Left ventricle myocardium inferior (tissue), 1 donor: ENCODE measurements at places on chromosomes 7 and 10. TPM values are rescaled to one million over a fixed set of nuclear protein-coding genes. Genes with fewer than 3 reads are reported as not detected.
A peak's percentile ranks its signal among the peaks of the same experiment; 100 is the strongest.

ZNF503 gene
- 5.9 TPM for total RNA-seq

PRXL2A gene
- 101 TPM for total RNA-seq

- no peak for DNase-seq
Measured at GRCh38 chr7:21256310-21256877, 171.5 kb upstream of the SP4 start.

DNA sequence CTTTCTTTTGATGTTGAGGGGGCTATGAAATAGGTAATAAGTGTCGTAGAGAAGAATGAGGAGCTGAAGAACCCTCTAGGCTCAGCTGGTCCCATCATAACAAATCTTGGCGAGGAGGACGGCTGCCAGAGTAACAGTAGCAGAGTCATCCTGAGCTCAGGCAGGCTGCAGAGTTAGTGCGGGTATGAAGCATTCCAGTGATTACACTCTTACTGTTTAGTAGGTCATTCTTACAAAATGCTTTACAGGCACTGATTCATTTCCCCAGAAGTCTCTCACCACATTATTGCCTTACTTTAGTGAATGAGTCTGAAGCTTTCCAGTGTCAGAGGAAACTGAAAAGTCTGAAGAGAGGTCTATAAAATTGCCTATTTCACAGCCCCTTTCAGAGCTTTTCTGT, 43.9 kb upstream of the GPR158 start:
- no peak for DNase-seq

- DNase-seq = no peak
Measured at GRCh38 chr7:118974836-118975235, 750.3 kb downstream of the ANKRD7 start.

- no peak for DNase-seq
Measured at GRCh38 chr7:39069031-39069430, 91.3 kb downstream of the POU6F2 start.

DNA sequence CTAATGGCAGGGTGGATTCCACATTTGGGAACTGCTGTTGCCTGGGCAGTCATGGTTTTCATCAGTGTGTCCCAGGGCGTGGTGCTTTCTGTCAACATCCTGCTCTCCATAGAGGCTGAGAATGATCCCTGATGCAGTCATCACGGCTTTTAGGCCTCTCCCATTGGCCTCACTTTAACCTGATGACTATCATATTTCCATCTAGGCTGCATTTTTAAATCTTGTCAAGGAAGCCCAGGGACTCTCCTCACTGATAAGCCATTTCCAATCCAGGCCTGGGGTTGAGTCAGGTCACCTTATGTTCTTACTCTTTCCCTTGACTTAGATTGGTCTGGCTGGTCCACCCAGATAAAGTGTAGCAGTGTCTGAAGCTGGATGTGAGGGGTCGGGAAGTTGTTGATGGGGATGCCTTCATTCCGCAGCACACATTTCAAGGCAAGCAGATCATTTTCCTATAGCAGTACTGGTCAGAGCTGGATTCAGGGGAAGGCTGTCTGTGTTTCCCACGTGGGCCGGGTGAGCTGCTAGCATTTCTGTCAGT, 177.0 kb downstream of the AUTS2 start:
- peak; percentile 52 for DNase-seq

- DNase-seq = no peak
Measured at GRCh38 chr10:127852456-127852855, 40.3 kb downstream of the CLRN3 start.

DNA sequence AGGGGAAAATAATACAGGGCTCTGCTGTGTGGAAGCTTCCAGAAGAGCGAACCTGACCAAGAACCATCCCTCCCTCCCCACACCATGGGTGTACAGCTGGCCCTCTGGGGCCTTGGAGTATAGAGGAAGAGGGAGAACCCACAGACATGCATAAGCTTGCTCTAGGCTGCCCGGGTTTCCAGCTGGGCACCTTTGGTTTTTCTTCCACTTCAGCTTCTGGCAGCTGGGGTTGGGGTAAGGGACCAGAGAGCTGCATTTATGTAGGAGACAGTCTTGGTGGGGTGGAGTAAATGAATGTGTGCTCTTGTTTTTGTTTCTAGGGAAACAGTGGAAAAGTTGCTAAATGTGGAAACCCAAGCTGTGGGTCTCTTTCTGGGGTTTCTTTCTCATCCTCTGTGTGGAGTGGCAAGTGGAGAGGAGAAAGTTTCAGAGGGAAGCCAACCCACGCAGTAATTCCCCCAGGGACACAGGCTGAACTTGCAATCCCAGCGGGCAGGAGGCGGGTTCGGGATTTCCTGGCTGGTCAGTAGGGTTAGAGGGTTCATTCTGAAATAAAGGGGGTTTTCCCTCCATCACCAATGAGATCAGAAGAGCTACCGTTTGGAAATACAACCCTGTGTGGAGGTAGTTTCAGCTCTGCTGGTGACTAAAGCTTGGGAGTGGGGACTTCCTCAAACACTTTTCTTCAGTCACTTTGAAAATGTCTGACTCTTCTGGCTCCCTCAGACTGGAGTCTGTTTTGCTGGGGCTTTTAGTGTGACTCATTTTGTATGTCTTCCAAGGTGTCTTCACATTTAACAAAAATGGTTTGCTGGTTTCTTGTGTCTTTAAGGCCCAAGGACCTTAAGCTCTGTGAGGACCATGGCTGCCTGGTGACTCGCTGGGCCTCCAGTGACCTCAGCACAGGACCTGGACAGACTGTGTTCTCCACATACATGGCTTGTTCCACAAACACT, 22.2 kb upstream of the SRGN start:
- peak; percentile 55 for DNase-seq

DNA sequence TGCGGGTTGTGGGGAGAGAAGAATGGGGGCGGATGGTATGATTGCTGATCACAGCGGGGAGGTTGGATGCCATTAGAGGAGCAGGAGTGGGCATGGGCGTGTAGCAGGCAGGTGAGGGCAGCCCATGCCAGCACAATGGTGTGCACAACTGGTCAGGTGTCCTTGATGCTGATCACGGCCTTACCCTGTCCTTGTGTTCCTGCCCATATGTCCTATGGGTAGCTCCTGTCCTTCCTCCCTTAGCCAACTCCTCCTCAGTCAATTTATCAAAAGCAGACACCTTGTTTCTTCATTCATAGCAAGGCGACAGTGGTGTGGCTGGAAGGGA, 30.7 kb downstream of the WDR86 start:
- DNase-seq = no peak

DNA sequence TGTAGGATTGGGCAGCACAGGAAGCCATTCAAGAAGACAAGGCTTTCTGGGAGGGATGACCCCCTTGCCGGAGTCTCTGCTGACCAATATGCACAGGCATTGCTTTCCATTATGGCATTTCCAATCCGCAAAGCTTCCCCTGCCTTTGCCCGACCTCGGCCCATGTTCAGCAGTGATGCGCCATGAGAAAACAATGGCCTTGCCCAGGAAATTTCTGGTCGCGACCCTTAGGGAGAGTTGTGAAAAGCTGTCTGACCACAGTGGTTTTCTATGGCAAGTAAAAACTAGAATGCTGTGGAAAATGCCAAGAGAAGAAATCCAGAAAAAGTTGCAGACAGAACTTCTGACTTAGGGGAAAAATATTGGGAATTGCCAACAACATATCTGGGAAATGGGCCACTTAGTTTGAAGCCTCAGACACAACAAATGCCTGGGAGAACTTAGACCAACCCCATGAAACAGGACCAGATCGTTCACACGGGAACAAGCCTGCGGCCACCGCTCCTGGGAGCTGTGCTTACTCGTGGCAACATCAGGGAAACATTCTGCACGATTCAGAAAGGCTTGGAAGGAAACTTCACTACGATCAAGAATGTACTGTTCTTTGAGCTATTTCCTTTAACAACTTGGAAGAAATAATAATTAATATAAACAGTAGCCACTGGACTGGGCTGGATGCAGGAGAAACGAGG, 512.4 kb downstream of the TNS3 start:
- DNase-seq = no peak

DNA sequence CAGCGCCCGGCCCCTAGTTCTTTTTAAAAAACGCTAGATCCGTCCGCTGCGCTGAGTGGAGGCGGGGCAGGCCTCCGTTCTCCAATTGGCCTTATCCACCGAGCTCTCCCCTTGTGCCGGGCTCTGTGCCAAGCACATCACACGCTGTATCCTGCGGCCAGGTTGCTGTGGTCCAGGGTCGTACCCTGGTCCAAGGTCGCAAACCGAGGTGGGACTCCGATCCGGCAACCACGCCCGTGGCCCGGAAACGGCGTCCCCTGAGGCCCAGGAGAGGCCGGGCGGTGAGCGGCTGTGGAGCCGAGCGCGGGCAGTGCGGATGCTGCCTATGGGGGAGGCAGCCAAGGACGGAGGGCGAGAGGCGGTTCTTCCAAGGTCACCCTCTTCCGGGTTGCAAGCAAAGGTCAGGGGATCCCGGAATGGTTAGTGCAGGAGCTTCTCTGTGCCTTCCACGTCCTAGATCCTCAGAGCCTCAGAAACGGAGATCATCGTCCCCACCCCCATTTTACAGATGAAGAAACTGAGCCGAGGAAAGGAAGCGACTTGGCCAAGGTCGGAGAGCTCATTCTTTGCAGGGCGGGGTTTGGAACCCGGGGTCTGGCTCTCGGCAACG, 72.4 kb upstream of the LRRC4 start:
- peak; percentile 52 for DNase-seq

DNA sequence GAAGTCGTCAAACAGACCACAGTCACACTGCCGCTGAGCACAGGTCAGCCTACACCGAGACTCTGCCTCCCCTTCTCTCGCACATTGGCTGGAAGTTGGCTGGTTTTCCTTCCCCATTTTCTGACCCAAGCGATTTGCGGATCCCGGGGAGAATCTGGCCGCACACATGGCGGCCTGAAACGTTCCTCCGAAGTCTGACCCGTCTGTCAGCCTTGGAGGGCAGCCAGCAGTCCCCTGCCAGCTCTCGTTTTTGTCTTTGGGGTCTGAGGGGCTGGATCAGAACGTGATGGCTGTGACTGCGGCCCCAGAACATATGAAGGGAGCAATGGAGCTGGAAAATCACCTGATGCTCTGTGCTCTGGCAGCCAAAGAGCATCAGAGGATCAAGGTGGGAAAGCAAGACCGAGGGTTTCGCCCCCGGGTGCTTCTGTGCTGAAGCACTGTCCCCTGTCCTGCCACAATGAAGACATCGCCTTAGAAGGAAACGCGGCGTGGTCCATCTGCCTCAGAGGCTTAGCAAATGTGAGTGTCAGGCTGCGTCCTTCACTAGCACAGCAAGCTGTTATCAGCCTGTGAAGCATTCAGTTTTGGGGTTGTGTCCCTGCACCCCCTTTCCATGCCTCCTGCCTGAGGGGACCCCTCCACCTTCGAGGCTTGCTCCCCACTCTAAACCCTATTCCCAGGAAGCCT, 119.3 kb upstream of the SHH start:
- DNase-seq = no peak

DNA sequence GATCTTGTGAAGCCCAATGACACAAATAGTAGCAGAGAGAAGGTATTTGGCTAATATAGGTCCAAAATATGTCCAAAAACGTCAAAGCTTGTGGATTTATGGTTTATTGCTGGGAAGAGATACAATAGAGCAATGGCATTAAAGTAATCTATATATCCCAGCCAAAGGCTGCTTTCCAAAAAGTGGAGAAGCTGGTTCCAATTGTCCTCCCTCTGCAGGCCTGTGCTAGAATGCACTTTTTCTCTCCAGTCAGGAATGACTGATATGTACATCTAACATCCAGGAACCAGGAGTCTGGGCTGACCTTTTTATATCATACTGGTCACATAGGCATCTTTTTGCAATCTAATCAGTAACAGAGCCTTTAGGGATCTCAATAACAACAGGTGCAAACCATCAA, 167.1 kb upstream of the FAM3C start:
- no peak for DNase-seq

GRCh38 chr10:66257801-66258200, 668.0 kb upstream of the LRRTM3 start:
- DNase-seq = no peak

- DNase-seq = no peak
Measured at GRCh38 chr10:71289421-71290130, 29.5 kb upstream of the SLC29A3 start.
